Stimulated activated CD4-positive, alpha-beta T cell treated with anti-CD3 and anti-CD28 coated beads, Interleukin-1b, Interleukin-23, amount 100 ng/mL, for 24 hours (primary cell): ENCODE measurements at places on chromosomes 4 and X.

GRCh38 chrX:77918568-77918967 lies 8.1 kb downstream of the ATP7A start:
- DNase-seq, result no peak

DNA sequence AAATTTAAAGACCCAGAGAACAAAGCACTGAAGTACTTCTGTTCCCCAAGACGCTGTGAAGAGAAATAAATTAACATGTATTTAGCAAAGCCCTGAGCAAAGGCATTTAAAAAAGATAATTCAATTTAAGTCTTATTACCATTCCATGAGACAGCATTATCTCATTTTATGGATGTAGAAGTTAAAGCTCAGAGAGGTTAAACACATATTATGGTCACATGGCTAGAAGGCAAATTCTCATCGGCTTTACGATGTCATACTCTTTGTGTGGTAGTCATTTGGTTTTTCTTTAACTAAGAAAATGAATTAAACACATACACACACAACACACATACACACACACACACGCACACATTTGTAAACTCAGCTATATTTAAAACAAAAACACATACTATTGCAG lies 262.7 kb downstream of the HS3ST1 start:
- DNase-seq, result no peak

DNA sequence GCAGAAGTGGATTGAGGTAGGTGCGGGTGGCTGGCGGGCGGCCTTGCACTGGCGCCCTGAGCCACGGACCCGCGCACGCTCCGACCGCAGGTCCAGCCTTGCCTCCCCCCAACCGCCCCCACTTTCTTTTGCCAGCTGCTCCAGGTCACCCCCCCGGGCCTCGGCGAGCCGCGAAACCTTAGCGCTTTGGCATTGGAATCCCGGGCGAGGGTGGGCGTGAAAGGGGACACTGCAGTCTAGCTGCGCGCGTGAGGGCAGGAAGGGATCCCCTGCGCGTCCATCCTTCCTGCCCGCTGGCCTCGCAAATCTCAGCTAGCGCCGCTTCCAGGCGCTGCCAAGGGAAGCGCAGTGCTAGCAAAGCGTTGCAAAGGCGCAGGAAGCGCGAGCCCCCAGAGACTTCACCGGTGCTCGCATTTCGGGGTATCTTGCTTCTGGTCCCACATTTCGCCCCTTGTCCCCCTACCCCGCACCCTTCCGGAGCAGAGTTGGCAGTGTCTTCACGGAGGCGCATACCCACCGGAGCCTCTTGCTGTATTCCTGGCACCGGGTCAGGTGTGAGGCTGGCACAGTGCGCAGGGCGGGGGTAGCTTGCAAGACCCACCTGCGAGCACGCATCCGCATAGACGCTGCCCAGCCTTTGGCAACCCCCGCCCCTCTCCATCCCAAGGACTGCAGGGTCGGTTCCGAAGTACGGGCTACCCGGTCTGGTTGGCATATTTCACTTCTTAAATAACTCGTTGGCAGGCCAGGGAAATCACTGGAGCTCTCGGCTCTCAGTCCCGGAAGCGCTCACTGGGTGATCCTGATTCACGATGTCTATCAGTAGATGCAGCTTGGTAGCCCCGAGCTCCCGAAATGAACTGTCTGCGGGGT lies 104.4 kb downstream of the UCHL1 start:
- DNase-seq, result no peak

- DNase-seq, result no peak
Measured at GRCh38 chr4:135032670-135033069, 831.1 kb upstream of the PABPC4L start.

DNA sequence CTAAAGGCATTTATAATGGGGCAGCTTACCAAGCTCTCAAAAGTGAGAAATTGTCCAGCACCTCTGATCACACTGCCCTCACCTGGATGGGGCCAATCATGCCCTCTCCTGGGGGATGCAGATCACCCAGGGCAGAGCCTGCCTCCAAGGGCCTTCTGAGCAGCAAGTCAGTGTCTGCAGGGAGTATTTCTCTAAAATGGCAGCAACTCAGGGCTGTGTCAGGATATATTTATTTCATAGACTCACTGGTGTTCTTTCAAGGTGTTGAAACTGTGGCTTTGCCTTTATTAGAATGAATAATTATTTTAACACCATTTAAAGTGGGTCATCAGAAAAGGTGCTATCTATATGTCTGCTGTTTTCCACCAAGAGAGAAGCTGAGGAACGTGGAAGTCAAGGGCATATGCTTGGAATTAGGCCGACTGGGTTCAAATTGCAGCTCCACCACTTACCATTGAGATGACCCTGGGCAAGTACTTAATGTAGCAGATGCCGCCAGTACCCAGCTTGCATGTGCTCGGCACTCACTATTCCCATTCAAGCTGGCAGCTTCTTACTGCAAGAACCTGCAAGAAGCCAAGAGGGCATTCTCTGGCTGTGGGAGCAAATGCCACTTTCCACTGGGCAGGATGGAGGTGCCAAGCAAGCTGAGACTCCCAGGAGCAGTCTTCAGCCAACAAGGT lies 590.0 kb downstream of the BCOR start:
- no peak for DNase-seq

DNA sequence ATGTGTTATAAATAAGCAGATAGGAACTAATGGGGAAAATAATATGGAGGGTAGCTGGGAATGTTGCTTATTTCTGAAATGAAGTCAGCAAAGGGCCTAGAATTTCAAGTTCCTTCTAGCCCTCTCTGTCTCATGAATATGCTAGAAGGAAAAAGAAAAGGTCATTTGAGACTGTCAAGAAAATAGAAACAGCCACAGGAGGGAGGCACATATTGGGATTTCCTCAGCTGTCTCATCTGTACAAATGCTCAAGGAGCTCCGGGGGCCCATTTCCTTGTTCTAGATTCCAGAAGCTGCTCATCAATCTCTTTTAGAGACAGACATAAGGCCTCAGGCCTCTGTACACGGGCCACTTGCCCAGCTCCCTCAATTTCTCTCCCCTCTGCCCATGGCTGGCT lies 127.6 kb upstream of the ETNPPL start:
- DNase-seq, result no peak

DNA sequence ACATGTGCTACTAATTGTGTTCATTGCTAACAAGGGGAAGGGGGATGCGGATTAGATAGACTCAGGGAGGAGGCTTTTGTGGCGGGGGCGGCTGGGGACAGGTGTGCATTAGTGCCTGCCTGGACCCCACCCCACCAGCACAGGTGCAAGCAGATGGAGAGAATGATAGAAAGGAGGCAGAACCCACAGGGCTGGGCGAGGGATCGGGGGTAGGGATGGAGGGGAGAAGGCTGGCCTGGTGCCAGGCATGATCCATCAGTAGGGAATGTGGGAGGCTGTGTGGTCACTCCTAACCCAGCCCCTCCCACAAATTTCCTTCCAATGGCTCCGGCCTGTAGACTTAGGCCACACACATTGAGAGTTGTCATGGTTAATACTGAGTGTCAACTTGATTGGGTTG lies 30.5 kb upstream of the CRMP1 start:
- DNase-seq, result no peak

DNA sequence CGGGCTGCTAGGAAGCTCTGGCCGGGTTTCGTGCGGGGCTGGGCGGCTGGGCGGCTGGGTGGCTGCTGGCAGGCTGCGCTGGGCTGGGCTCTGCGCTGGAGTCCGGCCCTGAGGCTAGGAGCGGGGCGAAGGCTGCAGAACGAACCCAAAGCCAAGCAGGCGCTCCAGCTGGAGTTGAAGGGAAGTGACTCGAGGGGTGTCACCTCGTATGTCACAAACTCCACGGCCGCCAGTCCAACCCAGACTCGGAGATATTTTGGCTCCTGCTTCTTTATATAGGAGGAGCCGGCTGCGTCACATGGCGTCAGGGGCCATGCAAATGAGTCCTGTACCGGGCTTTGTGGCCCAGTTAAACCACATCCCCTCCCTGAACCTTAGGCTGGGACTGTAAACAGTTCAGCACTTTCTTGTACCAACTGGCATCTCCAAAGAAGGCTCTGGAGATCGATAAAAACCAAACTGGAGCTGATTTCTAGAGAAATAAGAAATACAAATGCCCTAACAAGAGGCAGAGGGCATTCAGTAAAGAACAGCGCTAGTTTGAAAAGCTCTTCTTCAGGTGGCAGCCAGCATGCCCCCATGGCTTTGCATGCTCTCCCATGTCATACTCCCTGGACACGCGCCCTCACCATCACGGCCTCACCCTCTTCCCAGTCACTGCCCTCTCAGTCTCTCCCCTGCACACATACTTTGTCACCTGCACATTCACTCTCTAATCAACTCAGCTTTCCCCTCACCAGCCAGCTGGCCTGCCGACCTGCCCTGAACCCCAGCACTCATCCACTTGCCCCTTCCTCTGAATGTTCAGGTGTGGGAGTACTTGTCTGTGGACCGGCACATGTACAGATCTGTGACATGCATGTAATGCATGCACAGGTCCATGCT lies 58.5 kb downstream of the TSC22D3 start:
- DNase-seq, result peak; percentile 45

DNA sequence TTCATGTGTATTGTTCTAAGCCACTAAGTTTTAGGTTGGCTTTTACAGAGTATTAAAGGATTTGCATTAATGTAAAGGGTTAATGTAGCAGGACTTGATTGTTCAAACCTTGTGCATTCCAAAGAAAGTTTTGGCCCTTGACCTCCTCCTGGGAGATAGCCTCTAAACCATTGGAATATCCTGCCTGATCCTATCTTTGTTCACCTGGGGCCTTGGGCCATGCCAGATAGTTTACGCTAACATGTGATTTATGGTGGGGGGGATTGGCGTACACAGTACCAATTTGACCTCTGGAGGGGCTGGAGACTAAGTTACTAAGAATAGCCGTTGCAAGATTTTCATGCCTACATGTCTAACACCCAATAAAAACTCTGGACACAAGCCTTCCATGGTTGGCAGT lies 1002.7 kb upstream of the PABPC4L start:
- DNase-seq, result no peak

DNA sequence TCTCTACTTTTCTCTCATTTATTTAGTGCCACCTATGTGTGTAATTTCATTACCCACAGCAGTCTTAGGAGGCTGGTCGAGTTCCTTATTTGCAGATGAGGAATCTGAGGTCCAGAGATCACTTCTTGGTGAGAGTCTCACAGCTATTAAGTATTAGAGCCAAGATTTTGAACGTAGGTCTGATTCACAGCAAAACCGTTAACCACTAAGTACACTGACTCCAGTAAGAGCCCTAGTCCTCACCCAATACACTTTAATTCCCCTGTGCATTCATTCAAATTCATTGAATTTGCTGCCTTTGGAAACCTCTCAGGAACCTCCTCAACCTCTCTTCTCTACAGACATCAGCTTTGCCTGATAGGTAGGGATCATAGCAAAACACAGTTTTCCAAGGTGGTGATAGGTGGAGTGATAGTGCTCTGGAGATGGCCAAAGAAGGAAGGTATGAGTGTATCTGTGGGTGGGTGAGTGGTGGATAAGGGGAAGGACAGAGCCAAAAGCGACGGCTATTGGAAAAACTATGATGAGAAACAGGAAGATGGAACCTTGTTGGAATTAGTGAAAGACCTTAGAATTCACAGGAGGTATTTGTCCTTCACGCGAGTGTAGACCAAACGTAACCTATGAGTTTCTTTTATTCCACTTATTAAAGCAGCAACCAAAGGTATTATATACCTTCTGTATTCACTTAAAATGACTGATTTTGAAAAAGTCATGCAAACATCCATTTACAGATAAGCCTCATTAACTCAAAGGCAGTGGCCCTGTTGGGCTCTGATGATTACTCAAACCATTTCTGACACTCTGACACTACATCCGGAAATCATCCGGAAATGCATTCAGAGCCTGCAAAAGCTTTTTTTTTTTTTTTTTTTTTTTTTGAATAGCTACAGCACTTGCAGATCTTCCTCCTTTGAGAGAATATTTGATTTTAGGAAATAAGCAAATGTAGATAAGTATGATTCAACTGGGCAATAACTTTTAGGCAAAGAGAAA lies 6.3 kb downstream of the FMR1 start:
- no peak for DNase-seq

GRCh38 chr4:912548-913279 lies 19.4 kb downstream of the GAK start:
- DNase-seq, result no peak

GRCh38 chr4:41212616-41213203 lies 1.6 kb downstream of the APBB2 start:
- no peak for DNase-seq

- DNase-seq, result no peak
Measured at GRCh38 chr4:94399721-94400120, 52.0 kb upstream of the PDLIM5 start.

GRCh38 chr4:54872261-54872660 lies 214.5 kb downstream of the KIT start:
- DNase-seq, result no peak

DNA sequence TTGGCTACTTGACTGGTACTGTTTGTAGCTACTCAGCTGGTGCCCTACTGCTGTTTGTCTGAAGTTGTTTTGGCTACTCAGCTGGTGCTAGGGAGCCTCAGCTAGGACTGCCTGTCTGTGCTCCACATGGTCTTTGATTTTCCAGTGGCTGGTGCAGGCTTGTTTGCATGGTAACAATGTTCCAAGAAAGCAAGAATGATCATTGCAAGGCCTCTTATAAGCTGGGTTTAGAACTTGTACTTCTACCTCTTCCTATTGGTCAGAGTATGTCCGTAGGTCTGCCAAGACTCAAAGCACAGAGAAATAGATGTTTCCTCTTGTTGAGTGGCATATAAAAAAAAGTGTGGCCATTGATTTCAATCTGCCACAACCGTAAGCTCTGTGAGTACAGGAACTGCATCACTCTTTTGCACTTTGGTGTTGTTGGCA lies 17.6 kb downstream of the NFKB1 start:
- no peak for DNase-seq

DNA sequence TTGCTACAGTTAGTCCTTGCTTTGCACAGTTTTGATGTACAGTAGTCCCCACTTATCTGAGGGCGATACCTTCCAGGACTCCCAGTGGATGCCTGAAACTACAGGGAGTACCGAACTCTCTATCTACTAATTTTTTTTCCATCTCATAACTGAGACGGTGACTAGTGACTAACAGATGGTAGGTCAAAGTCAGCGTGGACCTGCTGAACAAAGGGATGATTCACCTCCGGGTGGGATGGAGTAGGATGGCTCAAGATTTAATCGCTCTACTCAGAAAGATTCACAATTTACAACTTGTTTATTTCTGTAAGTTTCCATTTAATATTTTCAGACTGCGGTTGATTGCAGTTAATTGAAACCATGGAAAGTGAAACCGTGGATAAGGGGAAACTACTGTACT lies 655.8 kb downstream of the ZNF674 start:
- DNase-seq, result no peak

- no peak for DNase-seq
Measured at GRCh38 chr4:2981256-2981819, 18.0 kb downstream of the GRK4 start.
